Keratinocyte (primary cell): ENCODE measurements at places on chromosomes 4 and X. TPM values are rescaled to one million over a fixed set of nuclear protein-coding genes. Genes with fewer than 3 reads are reported as not detected.

DNA sequence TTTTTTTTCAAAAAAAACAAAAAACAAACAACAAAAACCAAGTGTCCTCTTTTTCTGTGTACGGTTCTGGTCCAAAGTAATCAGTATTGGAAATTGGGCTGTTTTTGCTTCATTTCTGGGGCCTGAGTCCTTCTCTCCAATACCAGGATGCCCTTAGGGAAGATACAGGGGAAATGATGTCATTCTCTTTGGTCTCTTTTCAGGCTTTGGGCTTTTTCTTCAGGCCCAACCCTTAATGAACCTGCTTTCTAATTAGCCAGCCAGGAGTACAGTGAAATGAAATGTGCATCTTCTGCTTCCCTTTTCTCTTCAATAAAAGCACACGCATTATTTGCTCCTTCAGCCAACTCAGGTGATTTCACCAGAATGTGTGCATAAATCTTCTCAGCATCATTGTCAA, 52.6 kb upstream of the RBPJ start:
- no peaks in the 10 kb centered on the region for H3K27me3 ChIP-seq
- no peaks in the 10 kb centered on the region for H3K4me1 ChIP-seq
- H3K36me3 ChIP-seq, result no peaks in the 10 kb centered on the region
- no peak overlapping the region for H3K4me3 ChIP-seq
- DNase-seq, result no peak

- H3K4me3 ChIP-seq, result no peak overlapping the region
- no peak for DNase-seq
- peaks cover 34% of the 10 kb centered on the region for H3K4me1 ChIP-seq
- H3K36me3 ChIP-seq, result no peaks in the 10 kb centered on the region
- H3K27ac ChIP-seq, result no peak overlapping the region
- no peaks in the 10 kb centered on the region for H3K27me3 ChIP-seq
Measured at GRCh38 chr4:37670249-37670648, 15.9 kb downstream of the RELL1 start.

The STK32B gene
- 1.4 to 6.7 TPM (median 3.4 TPM) in 3 replicates for polyA plus RNA-seq

GRCh38 chr4:7770224-7771050, 169.2 kb downstream of the AFAP1 start:
- H3K27me3 ChIP-seq, result no peaks in the 10 kb centered on the region
- no peak for DNase-seq
- peaks cover 40% of the 10 kb centered on the region for H3K36me3 ChIP-seq
- no peaks in the 10 kb centered on the region for H3K4me1 ChIP-seq
- no peak overlapping the region for H3K4me3 ChIP-seq
- no peak overlapping the region for H3K27ac ChIP-seq

GRCh38 chr4:6449746-6450369, 22.6 kb downstream of the PPP2R2C start:
- H3K4me3 ChIP-seq, result no peak overlapping the region
- H3K36me3 ChIP-seq, result no peaks in the 10 kb centered on the region
- no peak for DNase-seq
- H3K4me1 ChIP-seq, result peaks cover 26% of the 10 kb centered on the region
- H3K27me3 ChIP-seq, result peaks cover 8% of the 10 kb centered on the region

The FRMPD3 gene
- polyA plus RNA-seq, result 0.03 TPM in 1 of 3 replicates, not detected in the others

DNA sequence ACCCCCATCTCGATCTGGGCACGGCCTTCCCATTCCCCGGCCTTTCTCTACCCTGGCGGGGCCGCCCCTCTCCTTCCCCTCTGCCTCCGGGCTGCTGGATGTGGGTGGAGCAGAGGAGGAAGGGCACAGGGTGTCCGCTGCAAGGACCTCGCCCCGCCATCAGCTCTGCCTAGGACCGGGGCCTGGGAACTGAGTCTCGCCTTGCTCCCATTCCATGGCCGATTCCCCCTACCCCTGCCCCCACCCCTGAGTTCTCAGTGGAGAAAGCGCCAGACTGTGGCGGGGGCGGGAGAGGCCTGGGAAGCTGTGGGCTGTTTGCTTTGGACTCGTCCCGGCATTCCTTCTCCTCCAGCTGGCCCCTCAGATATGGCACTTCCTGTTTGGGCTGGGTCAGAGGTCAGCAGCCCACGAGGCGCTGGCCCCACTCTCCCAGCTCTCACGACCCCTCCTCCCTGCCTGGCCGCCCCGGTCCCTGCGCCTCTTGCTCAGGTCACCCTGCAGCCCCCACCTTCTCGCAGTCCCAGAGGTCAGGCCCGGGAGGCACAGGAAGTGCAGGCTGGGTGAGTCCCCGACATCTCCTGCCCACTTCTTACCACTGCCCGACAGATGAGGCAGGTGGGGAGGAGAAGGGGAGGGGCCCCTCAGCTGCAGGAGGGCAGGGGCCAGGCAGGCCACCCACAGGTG, 6.4 kb upstream of the BGN start:
- H3K27ac ChIP-seq, result no peak overlapping the region
- H3K4me1 ChIP-seq, result no peaks in the 10 kb centered on the region
- H3K36me3 ChIP-seq, result no peaks in the 10 kb centered on the region
- H3K4me3 ChIP-seq, result no peak overlapping the region
- no peak for DNase-seq
